ENCODE measurements at places on chromosomes 13 and 19.

- DNase-seq = peak; percentile 97
These were observed at the start of gene ZNF563 for GRCh38 chr19:12333162-12334159. TSS of gene ZNF563 (minus strand) at chr19:12333633. CDS start at chr19:12333482, 151 bp downstream.

- DNase-seq = no peak
These were observed 14.1 kb downstream of the SHANK1 start for GRCh38 chr19:50705422-50706019.

DNA sequence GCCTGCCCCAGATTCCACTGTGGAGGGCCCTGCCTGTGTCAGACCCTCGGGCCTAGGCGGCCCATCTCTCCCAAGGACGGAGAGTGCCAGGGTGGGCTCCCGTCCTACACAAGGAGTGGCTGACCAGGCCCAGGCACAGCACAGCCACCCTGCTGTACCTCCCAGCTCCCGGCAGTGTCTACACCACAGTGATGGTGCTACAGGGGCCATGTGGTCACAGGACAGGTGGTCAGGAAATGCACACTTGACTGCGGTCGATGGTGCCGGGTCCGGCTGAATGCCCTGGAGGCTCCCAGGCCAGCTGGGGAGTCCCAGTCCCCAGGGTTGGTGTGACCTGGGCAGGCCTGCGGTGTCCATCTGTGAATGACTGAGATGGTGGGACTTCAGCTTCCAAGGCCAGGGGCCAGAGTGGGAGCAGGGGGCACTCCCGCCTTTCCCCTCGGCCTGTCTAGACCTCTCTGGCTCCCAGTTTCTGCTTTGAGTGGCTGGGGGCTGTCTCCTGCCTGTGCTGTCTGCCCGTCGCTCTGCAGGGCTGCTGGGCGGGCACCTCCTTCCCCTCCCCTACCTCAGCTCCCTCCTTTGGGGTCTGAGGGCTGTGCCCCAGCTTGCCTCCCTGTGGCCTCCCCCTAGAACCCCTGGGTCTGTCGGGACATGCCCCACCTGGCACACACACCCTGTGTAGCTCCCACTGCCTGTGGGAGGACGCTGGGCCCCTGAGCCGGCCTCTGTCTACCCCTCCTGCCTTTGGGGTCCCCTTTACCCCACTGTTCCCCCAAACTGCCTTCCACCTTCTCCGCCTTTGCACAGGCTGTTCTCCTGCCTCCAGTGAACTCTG lies 12.5 kb downstream of the DDA1 start:
- no peak for DNase-seq

DNA sequence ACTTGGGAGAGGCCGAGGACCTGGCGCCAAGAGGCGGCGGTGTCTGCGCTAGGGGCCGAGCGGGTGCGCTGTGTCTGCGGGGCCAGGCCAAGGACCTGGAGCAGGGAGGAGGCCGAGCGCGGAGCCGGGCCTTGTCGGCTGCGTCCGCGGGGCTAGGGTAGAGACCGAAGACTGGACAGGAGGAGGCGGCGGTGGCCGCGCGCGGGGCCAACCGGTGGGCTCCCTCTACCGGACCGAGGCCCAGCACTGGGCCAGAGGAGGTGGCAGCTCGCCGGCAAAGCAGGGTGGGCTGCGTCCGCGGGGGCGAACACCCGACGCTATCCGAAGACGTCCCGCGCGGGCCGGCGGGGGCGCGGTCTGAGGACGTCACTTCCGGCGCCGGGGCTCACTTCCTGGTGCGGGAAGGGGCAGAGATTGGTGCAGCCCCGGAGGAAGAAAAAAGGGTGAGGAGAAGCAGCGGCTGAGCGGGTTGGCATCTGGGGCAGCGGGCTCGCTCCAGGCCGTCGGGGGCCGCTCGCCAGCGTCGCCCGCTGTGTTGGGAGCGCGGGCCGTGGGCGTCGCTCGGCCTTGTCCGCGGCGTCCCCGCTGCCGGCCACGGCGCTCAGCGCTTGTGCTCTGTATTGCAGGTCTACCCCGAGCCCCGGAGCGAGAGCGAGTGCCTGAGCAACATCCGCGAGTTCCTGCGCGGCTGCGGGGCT lies 38.3 kb downstream of the ARHGEF7 start:
- peak; percentile 89 for DNase-seq

- DNase-seq = no peak
These were observed 25.6 kb downstream of the URI1 start for GRCh38 chr19:29967623-29968022.

DNA sequence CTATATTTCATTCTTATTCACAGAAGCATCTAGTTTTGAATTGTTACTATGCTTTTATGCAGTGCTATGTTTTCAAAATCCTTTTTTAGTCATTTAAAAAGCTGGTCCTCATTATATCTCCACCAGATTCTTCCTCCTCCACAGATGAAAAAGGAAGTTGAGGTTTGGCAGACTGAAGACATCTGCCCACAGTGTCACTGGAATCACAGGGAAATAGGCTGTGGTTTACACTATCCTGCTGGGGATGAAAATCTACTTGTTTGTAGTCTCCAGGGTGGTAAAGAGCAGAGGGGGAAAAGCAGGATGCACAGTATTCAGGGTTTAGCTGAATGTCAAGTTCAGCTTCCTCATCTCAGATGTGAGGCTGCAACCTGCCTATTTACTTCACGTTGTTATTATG lies 351.2 kb downstream of the DNAJC15 start:
- no peak for DNase-seq

DNA sequence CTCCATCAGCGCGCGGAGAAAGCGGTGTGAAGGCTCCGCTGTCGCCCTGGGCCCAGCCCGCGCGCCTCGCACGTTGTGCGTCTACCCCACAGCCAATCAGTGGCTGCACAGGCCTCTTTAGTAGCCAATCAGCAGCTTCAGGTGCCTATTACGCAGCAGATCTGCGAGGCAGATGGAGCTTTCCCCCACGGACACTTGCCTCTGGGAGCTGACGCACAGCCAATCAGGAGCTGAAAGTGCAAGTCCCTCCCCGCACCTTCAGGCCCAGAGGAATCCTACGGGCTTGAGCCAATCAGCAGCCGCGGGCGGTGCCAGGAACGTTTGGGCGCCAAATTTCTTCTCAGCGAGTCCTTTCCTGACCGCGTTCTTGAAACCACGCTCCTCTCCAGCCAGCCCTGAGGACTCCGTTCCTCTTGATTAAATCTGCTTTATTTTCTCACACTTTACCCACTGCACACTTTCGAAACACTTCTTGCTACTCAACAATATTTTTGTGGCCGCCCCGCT lies 39.9 kb downstream of the SIGLEC7 start:
- DNase-seq = no peak

GRCh38 chr13:42011601-42012350 lies 36.7 kb upstream of the DGKH start:
- DNase-seq = no peak

- no peak for DNase-seq
These were observed 3.3 kb upstream of the CDX2 start for GRCh38 chr13:27972478-27972820.

GRCh38 chr19:49210108-49210900 lies 52.7 kb downstream of the TRPM4 start:
- peak; percentile 10 for DNase-seq

DNA sequence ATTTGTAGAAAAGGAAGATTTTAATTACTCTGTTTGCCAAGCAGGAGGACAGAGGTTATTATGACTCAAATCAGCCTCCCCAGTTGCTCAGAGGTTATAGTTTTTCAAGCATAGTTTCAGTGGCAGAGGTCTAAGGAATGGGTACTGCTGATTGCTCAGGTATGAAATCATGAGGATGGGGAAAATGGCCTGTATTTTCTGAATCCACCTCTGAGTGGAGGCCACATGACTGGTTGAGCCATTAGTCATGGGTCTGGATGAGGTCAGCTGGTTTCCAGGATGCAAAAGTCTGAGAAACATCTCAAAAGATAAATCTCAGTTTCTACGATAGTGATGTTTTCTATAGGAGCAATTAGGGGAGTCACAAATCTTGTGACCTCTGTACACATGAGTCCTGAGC lies 62.8 kb upstream of the CEACAM8 start:
- DNase-seq = no peak

DNA sequence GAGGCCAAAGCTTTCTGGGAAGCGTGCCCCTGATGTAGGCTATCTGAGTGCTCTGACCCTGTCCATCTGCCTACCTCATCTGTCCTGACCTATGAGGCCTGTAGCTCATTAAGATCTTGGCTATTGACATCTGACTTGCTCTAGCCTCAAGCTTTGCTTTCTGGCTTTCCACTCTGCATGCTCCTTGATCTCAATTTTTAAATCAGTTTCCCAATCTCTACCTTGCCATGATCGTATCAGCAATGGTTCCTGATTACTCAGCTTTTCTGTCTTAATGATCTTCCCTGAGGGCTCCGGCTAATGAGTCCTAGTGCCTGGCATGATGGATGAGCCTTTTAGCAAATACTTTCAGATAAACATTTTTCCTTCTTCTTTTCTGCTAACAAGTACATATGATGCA lies 262.0 kb downstream of the NDFIP2 start:
- no peak for DNase-seq

GRCh38 chr19:35692010-35692409 lies 12.3 kb upstream of the ZBTB32 start:
- DNase-seq = no peak

DNA sequence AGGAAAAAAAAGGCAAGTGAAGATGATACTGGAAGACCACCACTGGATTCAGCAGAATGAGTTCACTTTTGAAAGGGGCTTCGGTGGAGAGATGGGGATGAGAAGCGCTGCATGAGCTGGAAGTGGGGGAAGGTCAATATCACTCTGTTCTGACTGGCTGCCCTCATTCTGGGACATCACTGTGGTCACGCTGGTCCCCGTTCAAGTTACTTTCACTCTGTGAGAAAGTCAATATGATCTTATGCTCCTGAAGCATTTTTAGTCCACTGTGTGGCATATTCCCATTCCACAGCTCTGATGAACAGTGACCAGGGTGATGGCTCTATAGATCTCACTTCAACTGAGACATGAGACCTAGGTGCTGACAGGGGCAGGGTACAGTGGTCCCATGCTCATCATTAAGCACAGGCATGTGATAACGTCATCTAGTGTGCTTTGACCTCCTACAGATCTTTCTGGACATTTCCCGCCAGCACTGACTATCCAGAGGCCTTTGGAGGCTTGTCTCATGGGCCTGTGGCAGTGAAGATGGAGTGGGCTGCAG lies 40.2 kb upstream of the GPR183 start:
- DNase-seq = no peak

- no peak for DNase-seq
These were observed 1574.4 kb upstream of the PRR20A start for GRCh38 chr13:55566334-55566733.

GRCh38 chr13:23443878-23444277 lies 10.4 kb upstream of the SACS start:
- DNase-seq = no peak

GRCh38 chr19:30017172-30017571 lies 75.1 kb downstream of the URI1 start:
- no peak for DNase-seq

DNA sequence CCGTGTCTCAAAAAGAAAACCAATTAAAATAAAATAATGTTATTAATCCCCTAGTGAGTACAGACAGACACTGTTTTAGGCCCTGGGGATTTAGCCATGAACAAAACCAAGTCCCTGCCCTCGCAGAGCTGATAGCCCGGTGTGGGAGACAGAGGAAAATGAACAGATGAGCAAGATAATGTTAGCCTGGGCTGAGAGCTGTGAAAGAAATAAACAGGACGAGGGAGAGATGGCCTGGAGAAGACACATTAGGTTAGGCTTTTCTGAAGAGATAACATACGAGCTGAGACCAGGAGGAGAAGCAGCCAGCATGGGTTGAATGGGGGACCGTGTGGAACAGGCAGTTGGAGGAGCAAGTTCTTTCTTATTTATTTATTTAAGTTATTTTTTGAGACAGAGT lies 9.0 kb downstream of the RELB start:
- DNase-seq = no peak

GRCh38 chr13:30787738-30788525 lies 52.6 kb downstream of the ALOX5AP start:
- DNase-seq = no peak

- DNase-seq = no peak
These were observed 420.4 kb downstream of the EFNB2 start for GRCh38 chr13:106115081-106115480.

- DNase-seq = no peak
These were observed 142.1 kb upstream of the VSTM2B start for GRCh38 chr19:29383696-29384095.
